ENCODE measurements at places on chromosomes 3 and 15. TPM values are rescaled to one million over a fixed set of nuclear protein-coding genes. Genes with fewer than 3 reads are reported as not detected.

The CD96 gene
- total RNA-seq = 79.1 TPM

The FAN1 gene
- total RNA-seq = 27.7 TPM

The MAPKBP1 gene
- total RNA-seq = 26.3 TPM

The CHRD gene
- total RNA-seq = not detected

The ACOX2 gene
- total RNA-seq = not detected

The CPA3 gene
- not detected for total RNA-seq

The EMC7 gene
- 81.3 TPM for total RNA-seq

The SCN11A gene
- total RNA-seq = 0.05 TPM

The GADL1 gene
- not detected for total RNA-seq

The LYSMD2 gene
- total RNA-seq = 16.5 TPM

The LSAMP gene
- not detected for total RNA-seq

The ITIH4 gene
- total RNA-seq = 3.1 TPM

The GPR62 gene
- not detected for total RNA-seq

The RGMA gene
- 0.54 TPM for total RNA-seq

Measured in activated T-helper 1 cell treated with anti-CD3 and anti-CD28 coated beads, Interleukin-12 subunit alpha, Interleukin-12 subunit beta, Interleukin-2, Interleukin-4 antibody, amounts not matched to agents 30 ng/mL and 10 ng/mL and 1 ng/mL, durations not matched to agents 14 hours and 24 hours and 36 hours (primary cell).